ENCODE measurements at places on chromosomes 1 and 21.

GRCh38 chr1:246417152-246417812 lies 89.8 kb downstream of the SMYD3 start:
- DNase-seq, result no peak

DNA sequence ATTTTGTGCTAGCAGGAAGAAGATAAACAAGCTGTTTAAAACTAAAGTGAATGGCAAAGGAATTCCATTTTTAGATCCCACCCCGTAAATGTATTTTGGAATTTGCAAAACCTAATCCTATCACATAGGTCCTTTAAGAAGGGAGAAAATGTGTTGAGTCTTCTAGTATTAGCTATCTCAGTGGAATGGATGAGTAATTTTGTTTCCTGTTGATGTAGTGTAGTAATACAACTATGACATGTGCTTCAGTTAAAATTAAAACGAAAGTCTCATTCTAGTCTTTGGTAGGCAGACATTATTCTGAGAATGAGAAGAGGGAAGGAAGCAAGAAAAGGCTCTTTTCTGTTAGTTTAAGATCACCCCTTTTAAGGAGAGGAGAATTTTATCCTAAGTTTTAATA lies 265.9 kb upstream of the C1orf105 start:
- no peak for DNase-seq

GRCh38 chr1:46493316-46494032 lies 3.8 kb downstream of the DMBX1 start:
- DNase-seq, result no peak

DNA sequence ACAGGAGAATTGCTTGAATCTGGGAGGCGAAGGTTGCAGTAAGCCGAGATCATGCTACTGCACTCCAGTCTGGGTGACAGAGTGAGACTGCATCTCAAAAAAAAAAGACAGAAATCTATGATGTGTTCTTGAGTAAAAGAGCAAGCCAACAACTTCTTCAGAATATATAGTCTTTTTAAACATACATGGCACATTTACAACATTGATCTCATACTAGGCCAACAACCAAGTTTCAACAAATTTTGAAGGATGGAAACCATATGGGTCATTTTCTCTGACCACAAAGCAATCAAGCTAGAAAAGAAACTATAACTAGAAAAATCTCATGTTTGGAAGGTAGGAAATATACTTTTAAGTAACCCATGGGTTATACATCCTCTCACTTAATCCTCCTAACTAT lies 38.3 kb downstream of the PAFAH2 start:
- no peak for DNase-seq

GRCh38 chr1:192133350-192133926 lies 24.8 kb upstream of the RGS18 start:
- no peak for DNase-seq

DNA sequence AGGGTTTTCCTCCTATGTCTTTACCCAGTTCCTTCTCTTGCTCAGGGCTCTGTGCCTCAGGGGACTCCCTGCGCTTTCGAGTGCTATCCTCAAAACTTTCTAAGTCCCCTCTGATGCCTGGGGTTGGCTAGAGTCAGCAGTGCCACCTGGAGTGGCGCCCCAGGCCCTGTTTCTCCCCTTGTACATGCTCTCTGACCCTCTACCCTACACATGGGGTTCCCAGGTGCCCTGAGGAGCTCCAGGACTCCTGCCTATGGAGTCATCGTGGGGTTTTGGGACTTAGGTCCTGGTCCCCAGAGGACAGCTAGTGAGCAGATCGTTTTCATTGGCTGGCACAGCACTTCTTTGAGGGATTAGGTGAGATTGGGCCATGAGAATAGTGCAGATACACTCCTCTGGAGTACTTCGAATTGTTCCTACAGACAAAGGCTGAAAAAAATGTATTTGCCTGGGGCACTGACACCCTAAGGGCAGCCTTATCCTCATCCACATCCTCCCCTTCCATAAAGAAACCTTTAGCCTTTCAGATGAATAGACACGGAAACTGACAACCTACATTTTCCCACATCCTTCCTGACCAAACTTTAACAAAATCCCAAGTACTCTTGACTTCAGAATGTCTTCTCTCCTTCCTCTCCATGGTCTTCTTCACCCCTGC lies 41.5 kb downstream of the LGR6 start:
- DNase-seq, result no peak

DNA sequence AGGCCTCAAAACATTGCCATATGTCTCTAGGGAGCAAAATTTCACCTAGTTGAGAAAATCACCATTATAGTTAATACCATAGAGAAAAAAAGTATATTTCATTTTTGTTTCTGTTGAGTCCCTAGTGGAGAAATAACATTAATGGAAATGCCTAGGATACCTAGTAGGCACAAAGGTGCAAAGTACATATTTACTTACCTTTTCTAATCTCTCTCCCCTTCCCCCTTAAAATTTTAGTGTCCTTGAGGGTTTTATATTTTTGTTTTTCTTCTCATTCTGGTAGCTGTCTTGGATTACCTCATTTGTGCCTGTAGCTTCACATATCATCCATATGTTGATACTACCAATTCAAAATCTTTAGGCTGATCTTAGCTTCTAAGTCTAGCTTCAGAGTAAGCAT lies 127.0 kb downstream of the MAGI3 start:
- DNase-seq, result no peak

DNA sequence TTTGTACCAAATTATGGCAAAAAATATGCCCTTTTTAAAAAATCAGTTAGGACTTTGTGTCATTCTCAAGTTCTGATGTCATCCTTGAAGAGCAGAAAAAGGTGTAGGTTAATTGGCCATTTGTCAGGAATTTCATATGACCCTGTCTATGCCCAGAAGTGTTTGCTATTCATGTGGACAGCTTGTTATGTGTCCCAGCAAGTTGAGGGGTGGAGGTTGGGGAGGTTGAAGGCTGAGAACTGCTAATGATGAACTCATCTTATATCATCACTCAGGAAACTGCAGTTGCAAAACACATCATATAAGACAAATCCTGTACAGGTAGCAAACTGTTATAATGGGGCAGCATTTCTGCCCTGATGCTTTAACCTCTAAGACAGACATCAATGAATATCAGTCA lies 106.5 kb downstream of the PHTF1 start:
- no peak for DNase-seq

DNA sequence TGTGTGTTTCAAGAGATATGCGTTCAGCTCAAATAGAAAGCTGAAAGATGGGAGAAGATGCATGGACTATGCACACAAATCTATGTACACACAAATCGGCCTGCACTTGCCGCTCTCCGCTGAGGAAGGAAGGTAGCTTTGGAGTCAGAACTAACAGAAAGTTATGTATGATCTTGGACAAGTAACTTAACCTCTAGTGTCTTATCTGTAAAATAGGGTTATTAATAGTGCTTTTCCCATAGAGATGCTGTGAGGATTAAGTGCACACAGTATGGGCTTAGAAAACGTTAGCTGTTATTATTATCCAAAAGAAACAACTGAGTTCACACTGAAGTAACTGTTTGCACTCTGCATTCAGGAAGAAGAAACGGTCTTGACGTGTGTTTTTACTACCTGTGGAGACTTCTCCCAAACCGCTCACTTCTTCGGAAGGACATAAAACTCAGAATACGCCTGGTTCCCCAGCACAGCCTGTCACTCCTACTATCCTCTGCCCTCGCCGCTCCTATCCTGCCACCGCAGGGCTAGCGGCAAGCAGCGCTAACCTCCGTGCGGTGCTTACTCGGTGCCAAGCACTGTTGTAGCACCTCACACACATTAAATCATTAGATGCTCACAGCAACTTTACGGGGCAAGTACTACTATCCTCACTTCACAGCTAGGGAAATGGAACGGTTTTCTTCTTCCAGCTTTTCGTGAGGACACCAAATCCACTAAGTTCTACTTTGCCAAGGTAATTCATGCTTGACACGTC lies 1.3 kb downstream of the TGFBR3 start:
- no peak for DNase-seq

DNA sequence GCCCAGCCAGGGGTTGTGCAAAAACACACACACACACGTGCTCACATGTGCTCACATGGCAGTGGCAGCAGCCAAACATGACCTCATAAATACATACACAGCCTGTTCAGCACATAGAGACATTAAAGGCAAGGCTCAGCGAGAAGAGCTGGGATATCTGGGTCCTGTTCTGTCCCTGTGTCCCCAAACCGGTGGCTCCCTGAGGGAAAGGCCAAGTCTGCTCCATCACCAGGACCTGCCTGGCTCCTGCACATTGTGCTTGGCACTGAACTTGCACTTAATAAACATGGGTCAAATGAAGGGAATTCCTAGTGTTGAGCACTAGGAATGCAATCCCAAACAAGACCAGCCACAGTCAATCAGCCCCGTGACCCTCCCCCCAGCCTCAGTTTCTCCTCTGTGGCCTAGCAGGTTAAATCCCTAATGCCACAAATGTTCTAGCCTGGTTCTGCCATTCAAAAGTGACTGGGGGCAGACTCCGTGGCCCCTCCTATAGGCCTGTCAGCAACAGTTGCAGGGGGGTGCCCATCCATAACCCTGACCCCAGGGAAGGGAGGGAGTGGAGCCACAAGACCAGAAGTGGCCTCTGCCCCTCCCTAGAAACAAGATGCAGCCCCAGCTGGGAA lies 160.9 kb upstream of the VAMP3 start:
- DNase-seq, result no peak

DNA sequence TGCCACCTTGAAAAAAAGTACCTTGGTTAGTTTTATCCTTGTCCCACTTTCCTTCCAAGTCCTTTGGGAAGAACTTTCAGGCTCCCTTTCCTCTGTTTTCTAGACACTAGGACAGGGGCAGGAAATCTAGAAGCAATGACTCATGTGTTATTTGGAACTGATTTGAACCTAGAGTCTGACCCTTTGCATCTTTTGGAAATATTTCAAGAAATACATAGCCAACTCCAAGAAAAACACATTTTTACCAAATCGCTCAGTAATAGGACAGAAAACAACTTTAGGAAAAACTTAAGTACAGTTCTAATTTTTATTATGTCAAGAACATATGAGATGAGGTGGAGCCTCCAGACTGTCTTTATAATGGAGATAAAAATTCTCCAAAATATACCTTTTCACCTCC lies 292.4 kb downstream of the PTBP2 start:
- DNase-seq, result no peak

GRCh38 chr21:32298148-32298559 lies 501 bp upstream of the MRAP start:
- no peak for DNase-seq

DNA sequence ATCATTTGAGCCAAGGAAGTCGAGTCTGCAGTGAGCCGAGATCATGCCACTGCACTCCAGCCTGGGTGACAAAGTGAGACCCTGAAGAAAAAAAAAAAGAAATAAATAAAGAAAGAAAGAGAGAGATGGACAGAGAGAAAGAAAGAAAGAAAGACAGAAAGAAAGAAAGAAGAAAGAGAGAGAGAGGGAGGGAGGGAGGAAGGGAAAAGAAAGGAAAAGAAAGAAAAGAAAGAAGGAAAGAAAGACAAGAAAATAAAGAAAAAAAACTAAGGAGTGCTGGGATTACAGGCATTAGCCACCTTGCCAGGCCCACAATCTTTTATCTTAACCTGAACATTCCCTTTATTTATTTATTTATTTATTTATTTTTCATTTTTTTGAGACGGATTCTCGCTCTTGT lies 51.7 kb upstream of the SOD1 start:
- no peak for DNase-seq

DNA sequence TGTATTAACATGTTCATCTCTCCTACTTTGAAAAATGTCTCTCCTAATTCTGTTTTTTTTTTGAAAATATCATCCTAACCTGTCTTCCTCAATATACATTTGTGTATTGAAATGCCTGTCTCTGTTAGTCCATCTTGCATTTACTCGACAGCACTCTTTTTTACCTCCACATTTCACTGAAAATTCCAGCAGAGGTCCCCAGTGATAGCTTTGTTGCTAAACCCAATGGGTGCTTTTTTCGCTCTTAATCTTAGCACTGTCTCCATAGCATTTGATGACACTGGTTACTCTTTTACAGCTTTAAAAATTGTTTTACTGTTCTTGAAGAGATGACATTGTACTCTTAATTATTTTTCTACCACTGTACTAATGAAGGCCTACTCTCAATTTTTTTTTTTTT lies 10.8 kb downstream of the OSBPL9 start:
- DNase-seq, result no peak

DNA sequence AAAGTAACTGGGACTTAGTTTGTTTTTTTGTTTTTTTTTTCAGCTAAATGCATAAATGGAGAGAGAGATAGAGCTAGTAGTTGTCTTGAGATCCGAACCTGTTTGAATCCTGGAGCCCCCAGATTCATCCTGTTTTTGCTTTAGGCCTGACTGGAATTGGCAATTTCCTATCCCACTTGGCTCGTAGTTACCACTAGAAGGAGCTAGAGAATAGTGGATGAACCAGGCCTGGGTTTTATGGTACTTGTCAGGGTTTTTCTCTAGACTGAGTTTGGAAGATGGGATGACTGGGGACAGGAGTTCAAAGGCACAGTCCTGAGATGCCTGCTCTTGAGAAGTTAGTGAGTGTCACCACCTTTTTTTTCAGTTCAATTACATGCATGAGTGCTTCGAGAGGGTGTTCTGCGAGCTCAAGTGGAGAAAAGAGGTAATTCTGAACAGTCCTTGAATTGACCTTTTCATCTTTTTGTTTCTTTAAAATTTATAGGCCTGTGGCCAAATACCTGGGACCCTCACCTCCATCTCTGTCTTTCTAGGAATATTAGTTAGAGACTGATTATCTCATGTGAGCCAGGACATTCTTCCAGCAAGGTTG lies 23.4 kb downstream of the CELF3 start:
- DNase-seq, result no peak

GRCh38 chr1:179034720-179035119 lies 9.0 kb downstream of the FAM20B start:
- DNase-seq, result no peak

GRCh38 chr1:174160109-174160473 lies 771 bp downstream of the RABGAP1L start:
- no peak for DNase-seq

DNA sequence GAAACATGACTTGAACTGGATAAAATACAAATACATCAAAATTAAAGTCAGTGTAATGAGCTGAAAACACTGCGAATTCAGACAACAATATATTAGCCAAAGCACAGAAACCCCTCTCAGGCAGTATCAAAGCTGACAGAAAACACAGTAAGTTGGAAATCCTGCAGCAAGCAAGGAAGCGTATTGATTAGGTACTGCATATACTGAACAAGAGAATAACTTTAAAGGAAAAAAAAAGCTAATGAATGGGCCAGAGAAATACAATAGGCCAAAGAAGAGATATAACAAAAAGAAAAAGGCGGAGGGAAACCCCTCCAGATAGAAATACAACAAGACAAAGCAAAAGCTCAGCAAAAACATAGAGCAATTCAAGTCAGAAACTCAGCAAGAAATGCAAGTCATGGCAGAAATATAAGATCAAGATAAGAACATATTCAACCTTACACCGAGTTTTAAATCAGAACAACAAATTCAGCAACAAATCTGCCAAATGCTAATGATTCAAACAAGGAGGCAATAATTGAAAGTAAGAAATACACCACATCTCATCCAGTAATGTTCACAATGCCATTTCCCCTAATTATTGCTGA lies 299.0 kb downstream of the USH2A start:
- DNase-seq, result no peak
